ENCODE measurements at places on chromosomes 12 and 14.

DNA sequence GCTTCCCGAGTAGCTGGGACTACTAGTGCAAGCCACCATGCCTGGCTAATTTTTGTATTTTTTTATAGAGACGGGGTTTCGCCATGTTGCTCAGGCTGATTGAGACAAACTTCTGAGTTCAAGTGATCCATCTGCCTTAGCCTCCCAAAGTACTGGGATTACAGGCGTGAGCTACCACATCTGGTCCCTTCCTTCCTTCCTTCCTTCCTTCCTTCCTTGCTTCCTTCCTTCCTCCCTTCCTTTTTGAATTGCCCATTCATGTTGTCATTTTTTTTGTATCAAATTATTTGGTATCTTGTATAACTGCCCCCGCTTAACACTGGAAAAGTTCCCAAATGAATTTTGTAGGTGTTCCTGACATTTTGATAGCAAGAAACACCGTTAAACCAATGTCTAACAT, 11.7 kb downstream of the RAD9B start:
- no peak for DNase-seq

DNA sequence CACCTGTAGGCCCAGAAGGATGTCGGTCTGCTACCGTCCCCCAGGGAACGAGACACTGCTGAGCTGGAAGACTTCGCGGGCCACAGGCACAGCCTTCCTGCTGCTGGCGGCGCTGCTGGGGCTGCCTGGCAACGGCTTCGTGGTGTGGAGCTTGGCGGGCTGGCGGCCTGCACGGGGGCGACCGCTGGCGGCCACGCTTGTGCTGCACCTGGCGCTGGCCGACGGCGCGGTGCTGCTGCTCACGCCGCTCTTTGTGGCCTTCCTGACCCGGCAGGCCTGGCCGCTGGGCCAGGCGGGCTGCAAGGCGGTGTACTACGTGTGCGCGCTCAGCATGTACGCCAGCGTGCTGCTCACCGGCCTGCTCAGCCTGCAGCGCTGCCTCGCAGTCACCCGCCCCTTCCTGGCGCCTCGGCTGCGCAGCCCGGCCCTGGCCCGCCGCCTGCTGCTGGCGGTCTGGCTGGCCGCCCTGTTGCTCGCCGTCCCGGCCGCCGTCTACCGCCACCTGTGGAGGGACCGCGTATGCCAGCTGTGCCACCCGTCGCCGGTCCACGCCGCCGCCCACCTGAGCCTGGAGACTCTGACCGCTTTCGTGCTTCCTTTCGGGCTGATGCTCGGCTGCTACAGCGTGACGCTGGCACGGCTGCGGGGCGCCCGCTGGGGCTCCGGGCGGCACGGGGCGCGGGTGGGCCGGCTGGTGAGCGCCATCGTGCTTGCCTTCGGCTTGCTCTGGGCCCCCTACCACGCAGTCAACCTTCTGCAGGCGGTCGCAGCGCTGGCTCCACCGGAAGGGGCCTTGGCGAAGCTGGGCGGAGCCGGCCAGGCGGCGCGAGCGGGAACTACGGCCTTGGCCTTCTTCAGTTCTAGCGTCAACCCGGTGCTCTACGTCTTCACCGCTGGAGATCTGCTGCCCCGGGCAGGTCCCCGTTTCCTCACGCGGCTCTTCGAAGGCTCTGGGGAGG, at the start of gene LTB4R:
Gene LTB4R, plus strand, starts transcription at position 857 of the 959 bp plus-strand sequence. CDS start 4,150 bp downstream, outside the sequence.
- DNase-seq: no peak

- no peak for DNase-seq
Observed at GRCh38 chr12:79826267-79827128, 108.4 kb downstream of the PPP1R12A start.

GRCh38 chr12:20950248-20950647, 139.7 kb downstream of the SLCO1B3 start:
- peak; percentile 38 for DNase-seq

GRCh38 chr12:95573951-95574576, 22.8 kb upstream of the USP44 start:
- no peak for DNase-seq

GRCh38 chr12:91627225-91627624, 444.6 kb upstream of the DCN start:
- no peak for DNase-seq

- no peak for DNase-seq
Observed at GRCh38 chr14:75092698-75093097, 23.3 kb downstream of the ZC2HC1C start.

DNA sequence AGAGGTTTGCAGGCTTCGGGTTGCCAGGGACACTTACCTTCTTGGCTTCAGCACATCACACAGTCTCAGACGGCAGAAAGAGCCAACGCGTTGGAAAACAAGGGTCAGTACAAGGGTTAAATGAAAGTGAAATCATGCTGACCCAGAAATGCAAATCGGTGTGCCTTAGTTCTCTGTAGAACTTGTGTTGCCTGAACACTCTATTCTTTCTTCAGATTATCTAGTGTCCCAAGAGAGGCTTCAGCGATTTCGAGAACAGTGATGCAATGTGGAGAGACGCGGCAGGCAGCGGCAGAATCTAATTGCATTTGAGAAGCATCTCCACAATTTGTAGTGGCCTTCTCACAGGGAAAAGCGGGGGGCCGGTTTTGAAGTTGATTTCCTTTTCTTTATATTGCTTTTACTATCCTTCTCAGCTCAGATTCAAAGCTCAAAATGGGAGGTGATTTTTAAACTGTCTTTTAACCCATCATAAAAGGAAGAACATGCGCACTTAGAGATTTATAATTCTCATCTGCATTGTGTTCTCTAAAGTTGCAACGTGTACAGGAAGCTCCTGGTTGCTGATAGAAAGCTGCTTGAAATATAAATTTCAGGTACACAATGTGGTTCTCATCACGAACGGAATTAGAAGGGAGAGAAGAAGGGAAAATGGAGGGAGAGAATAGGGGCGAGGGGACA, 67.8 kb upstream of the EGLN3 start:
- DNase-seq: no peak

DNA sequence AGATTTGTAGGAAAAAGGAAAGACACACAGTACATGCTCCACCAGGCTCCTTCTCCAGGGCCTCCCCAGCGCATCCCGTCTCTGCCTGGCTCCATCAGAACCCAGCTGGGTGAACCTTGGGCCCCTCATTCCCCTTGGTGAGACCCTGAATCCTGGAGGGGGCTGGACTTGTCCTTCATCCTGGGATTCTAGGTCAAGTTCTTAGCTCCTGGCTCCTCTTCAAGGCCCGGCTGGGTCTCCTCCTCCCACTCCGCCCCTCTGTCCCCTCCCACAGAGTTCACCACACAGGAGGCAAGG, 49.2 kb downstream of the PSMA6 start:
- no peak for DNase-seq

GRCh38 chr14:33408291-33408690, 469.6 kb downstream of the NPAS3 start:
- peak; percentile 71 for DNase-seq

GRCh38 chr12:122130150-122130549, 43.9 kb downstream of the IL31 start:
- DNase-seq: no peak

DNA sequence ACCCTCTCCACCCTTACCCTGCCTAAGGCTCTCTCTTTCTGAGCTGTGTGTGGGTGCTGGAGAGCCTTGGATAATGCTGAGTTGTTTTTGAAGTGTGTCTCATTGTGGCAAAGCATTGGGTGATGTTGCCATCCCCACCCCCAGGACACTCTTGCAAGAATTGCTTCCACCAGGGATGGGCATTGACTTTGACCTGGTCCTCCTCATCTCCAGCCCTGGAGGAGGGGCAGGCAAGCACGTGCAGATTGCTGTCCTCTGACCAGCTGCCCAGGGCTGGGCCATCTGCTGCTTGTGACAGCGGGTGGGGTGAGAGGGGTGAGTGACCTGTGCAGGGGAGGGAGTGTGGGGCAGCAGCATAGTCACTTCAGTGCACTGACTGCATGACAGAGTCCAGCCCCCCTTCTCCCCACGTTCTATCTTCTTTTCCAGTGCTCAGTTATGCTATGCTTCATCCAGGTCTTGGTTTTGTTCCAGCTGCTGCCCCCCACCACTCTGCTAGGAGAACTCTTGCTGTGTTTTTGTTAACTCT, 26.2 kb downstream of the SUSD6 start:
- DNase-seq: no peak
